ENCODE measurements at places on chromosomes 12 and 14. TPM values are rescaled to one million over a fixed set of nuclear protein-coding genes. Genes with fewer than 3 reads are reported as not detected.

The KIF5A gene
- 0.08 TPM for total RNA-seq

The P2RX2 gene
- total RNA-seq = not detected

The GPX2 gene
- total RNA-seq = not detected

The COA8 gene
- 60.6 TPM for total RNA-seq

The PLEK2 gene
- total RNA-seq = not detected

The LRRC43 gene
- 0.81 TPM for total RNA-seq

DNA sequence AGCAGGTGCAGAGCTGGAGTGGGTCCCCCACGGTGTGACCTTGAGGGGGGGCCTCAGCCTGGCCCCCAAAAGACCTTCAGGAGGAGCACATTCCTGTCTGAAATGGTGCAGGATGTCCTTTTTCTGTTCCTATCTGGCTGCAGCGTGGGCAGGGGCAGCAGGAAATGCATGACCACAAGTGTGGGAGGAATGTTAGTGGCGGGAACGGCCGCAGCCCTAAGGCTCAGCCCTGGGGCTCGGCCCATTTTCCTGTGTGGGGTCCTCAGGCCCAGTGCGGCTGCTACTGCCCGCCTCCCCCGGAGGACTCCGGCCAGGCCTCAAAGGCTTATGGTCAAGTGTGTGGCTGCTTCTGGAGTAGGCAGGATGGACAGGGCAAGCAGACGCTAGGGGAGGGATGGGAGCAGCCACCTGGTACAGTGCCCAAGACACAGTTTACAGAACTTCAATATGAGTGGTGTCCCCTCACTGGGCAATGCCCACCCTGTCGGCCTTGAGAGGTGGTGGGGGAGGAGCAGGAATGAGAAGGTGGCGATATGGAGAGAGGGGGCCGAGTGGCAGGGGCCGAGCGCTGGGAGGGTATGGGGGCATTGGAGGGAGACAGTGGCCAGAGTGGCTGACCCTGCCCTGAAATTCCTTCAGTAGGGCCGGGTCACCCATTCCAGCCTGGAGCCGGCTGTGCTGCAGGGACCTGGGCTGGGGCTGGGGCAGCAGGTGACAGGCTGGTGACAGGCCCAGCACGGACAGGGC is 137.4 kb downstream of the CALM1 start:
- DNase-seq = peak; percentile 34

DNA sequence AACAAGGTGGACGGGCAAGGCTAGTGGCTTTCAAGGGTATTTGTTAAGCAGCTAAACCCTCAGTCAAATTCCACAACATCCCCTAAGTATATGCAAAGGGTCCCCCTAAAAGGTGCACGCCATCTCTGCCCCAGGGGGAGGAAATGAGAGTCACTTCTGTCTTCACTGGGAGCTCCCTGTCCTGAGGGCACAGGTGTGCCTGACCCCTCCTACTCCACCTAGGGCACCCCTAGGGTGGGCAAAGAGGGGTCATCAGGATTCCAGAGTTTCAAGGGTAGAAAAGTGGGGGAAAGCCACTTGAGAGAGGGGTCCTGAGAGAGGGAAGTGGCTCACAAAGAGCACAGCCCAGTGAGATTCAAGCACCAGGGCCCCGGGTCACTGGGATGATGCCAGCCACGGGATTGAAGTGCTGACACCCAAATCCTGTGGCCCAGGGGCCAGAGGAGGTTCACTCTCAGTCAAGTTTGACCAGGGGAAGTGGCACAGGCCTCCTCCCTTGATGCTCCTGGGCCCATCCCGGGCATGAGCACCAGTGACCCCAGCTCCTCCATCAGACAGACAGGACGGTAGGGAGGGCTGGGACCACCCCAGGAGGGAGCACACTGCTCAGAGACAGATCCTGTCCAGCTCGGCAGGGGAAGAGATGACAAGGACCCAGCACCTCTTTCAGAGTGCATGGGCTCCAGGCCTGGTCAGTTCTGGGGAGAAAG is 82.3 kb upstream of the BCL11B start:
- DNase-seq = peak; percentile 30

DNA sequence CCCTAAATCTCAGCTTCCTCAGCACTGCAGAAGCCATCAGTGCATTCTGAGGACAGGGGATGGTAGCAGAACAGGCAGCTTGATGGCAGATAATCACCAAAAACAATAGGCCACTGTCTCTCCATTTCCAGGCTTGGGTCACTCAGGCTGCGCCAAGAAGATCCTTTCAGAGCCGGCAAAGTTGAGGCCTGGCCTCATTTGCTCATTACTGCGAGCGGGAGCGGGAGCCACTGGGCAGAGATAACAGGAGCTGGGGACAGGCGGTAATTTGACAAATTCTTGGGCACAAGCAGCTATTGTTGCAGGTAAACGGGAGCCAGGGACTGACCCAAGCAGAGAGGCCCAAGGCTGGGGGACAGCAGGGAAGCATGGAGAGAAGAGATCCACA is 2.1 kb downstream of the MSI1 start:
- DNase-seq = no peak

DNA sequence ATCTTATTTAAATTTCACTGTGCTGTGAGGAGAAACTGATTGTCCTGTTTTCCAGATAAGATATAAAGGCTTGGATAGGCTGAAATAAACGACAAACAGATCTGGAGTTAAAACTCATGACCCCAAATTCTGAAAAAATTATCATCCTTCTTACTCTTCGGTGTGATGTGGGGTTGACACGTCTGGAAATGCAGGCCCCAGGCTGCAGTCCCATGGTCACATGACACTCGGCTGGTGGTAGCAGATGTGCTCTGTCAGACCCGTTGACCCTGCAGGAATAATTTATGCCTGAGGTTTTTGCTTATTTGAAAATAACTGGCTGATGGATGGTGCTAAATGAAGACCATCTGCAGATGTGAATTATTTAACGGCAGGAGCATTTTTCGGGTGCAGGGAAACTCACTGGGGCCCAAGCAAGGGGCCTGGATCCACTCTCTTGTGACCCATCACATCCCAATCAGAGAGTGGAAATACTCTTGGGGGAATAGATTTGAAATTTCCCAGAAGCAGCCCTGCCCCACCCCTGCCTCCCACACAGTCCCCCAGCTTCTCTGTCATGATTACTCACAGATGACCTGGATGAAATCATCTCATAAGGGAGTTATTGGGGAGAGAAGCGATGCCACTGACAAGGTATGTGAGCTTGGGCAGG is 47.7 kb upstream of the CMKLR1 start:
- no peak for DNase-seq

- DNase-seq = no peak
Observed at GRCh38 chr12:2794191-2794735, 507 bp upstream of the FKBP4 start.

DNA sequence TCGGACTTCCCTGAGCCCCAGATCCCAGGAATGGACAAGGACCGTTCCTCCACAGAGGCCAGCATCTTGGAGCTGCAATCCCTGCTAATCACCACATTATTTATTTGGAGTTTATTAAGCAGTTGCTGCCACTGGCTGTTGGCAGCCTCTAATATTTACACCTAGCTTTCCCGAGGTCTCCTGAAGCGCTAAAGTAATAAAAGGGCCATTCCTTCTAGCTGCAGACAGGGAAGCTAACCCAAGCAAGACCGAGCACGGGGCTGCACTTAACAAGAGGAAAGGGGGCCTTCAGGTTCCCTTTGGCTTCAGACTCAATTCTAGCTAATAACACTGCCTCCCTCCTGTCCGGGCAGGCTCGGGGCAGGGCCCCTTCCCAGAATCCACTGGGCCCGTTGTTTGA is 63.7 kb downstream of the BCL11B start:
- no peak for DNase-seq

DNA sequence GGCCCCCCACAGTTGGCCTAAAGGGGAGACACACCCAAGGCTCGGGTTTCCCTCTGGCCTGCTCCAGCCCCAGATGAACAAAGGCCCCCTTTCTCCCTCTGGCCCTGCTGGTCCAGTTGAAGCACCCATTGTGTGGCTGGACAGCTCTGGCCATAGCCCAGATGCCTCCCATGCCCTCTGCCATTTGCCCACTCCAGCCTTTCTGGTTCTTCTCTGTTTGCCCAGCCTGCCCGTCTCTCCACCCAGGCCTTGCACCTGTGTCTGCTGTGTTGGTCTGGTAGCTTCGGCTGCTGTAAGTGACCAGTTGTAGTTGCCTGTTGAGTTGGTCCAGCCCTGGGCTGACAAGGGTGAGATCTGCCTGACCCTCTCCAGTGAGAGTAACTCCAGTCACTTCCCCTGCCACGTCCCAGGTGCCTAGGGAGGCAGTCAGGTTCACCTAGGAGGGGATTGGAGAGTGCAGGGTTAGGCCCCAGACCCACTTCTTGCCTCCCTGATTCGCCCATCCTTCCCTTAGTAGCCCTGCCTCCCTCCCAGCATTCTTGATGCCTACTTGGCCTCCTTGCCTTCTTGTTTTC is 3.0 kb downstream of the B4GALNT1 start:
- no peak for DNase-seq

DNA sequence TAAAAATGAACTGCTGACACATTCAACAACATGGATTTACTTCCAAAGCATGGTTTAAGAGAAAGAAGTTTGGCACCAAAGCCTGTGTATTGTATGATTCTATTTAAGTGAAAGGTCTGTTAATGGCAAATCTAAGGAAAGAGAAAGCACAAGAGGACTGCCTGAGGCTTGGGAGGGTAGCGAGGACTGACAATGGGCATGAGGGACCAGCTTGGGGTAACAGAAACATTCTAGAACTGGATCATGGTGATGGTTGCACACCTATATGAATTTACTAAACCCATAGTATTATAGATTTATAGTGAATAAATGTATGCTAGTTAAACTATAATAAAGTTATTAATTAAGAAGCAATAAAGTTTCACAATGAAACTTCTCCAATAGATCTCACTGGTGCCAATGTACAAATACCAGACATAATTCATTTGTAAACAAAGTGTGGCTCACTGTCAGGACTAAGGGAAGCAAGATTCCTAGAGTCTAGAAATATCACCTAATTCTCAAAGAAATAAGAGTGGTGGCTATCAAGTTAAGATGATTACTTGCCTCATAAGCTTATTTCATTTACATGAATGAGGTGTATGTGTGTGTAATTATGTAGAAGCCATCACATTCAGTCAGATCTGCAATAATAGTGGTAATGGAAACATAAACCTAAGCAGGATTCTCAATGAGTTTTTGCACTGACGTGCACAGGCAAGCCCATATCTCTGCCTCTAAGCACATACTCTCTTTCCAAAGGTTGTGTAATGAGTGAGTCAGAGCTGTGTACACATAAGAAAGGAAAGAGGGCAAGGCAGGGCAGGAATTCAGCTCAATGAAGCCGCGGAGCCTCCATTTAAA is 353.4 kb downstream of the KCNH5 start:
- DNase-seq = no peak

DNA sequence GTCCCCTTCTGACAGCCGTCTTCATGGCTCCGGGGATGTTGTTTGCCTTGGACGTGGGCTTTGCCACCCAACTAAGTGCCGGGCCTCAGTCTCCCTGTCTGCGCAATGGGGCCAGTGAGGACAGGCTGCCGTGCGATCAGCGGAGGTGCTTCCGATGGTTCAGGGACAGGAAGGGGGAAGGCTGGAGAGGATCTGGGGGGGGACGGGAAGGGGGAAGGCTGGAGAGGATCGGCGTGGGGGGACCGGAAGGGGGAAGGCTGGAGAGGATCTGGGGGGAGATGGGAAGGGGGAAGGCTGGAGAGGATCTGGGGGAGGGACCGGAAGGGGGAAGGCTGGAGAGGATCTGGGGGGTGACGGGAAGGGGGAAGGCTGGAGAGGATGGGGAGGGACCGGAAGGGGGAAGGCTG is 3.4 kb downstream of the MMP17 start:
- DNase-seq = no peak

- no peak for DNase-seq
Observed at GRCh38 chr14:98945611-98946570, 326.1 kb downstream of the BCL11B start.

DNA sequence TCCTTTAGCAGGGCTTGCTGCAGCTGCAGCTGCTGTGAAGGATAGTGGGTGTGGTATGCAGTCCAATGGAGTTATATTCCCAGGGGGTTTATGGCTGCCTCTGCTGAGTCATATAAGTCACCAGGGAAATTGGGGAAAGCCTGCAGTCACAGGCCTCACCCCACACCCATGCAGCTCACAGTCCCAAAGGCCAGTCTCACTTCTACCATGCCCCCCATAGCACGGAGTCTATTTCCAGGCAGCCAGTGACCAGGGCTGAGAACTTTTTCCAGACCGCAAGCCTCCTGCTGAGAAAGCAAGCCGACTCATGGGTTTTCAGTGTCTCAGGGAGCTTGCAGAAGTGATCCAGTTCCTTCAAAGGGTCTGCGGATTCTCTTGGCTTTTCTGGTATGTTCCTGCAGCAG is 322.4 kb upstream of the CLEC14A start:
- no peak for DNase-seq

DNA sequence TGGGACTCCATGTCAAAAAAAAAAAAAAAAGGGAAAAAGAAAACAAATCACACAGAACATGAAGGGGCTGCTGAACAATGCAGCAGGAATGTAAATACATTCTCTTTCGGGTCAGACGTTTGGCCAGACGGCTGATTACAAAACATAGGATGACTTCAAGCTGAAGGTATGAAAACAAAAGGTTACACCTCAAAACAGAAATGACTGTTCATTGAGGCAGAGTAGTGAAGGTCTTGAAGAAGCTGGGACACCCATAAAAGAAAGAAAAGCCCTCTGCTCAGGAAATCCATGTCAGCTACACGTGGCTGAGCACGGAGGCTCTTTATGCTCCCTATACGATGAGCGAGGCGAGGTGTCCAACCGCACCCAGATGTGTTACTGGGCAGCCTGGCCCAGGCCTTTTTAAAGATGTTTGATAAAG is 37.7 kb downstream of the FGD4 start:
- DNase-seq = no peak

DNA sequence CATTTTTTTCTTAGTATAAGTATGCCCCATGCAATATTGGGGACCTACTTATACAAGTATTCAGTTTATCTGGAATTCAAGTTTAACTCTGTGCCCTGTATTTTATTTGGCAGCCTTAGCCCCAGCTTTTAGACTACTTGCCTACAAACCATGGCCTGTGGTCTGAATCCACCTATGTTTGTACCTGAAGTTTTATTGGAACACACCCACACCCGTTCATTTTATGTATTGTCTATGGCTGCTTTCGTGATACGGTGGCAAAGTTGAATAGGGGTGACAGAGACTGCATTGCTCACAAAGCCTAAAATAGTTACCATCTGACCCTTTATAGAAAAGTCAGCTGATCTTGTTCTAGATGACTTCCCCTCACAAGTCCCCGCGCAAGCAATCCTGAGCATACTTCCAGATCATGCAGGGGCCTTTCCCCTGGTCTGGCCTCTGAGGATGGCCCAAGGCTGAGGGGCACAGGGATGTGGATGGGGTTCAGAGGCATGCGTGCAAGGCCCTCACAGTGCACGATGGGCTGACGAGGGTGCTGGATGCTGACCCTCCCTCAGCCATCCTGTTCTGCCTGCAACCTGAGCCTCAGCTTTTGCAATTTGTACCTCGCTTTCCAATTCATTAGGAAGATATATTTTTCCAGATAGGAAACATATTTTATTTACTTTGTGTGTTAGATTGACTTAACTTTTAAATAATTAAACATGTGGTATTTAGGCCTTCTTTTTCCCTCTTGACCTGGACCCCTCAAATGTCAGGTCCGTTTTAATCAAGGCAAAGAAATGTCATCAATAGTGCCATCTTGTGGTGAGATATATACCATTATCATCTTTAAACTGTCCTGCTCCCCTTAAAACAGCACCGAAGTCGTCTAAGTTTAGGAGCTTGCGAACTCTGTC is 527.3 kb upstream of the CCDC196 start:
- DNase-seq = no peak

- peak; percentile 17 for DNase-seq
Observed at GRCh38 chr14:102926104-102926503, 3.6 kb downstream of the AMN start.
